H4 (cell line): ENCODE measurements at places on chromosomes 12 and 14.

GRCh38 chr12:75508159-75508558 is 3.2 kb downstream of the KRR1 start:
- DNase-seq: no peak

DNA sequence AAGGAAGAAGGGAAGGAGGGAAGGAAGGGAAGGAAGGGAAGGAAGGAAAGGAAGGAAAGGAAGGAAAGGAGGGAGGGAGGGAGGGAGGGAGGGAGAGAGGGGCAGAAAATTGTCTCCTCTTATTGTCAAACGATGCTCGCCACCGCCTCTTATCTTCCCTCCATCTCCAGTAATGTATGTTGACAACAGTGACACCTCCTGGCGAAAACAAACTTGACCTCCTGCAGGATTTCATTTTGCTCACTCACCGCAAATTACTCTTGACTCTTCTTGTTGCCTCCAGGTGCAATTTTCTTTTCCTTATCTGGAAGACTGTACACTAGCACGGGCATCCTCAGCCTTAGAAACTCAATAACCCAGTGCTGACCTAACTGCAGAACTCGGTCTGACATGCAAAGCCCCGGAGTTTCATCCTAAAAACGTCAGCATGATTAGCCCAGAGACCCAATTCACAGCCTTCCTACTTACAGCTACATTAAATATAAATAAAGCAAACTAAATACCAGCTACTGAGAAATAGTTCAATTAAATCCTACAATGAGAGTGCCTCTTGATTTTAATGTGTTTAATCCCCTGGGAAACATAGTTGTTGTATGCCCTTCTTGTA is 512.4 kb upstream of the TMPO start:
- DNase-seq: peak; percentile 17

GRCh38 chr12:110312581-110313360 is 31.7 kb downstream of the ATP2A2 start:
- peak; percentile 26 for DNase-seq

GRCh38 chr14:92599811-92600210 is 86.2 kb downstream of the RIN3 start:
- DNase-seq: no peak

- DNase-seq: no peak
These were observed 32.9 kb upstream of the AMIGO2 start for GRCh38 chr12:47112679-47113078.

DNA sequence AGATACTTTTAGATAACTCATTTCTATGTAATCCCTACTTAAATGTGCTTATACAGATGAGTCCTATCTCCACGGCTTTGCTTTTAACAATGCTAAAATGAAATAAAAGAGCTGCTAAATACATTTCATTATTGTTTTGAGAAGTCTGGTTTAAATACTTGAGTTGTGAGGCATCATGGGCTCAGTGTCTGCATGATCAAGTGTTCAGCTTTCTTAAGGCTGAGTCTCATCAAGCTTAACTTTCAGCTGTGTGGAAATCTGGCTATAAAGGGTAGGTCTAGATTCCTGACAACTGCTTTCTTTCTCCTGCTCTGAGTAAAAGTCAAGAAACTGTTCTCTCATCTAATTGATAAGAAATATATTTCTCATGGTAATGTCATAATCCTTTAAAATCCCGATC is 235.4 kb downstream of the FSCB start:
- DNase-seq: no peak

DNA sequence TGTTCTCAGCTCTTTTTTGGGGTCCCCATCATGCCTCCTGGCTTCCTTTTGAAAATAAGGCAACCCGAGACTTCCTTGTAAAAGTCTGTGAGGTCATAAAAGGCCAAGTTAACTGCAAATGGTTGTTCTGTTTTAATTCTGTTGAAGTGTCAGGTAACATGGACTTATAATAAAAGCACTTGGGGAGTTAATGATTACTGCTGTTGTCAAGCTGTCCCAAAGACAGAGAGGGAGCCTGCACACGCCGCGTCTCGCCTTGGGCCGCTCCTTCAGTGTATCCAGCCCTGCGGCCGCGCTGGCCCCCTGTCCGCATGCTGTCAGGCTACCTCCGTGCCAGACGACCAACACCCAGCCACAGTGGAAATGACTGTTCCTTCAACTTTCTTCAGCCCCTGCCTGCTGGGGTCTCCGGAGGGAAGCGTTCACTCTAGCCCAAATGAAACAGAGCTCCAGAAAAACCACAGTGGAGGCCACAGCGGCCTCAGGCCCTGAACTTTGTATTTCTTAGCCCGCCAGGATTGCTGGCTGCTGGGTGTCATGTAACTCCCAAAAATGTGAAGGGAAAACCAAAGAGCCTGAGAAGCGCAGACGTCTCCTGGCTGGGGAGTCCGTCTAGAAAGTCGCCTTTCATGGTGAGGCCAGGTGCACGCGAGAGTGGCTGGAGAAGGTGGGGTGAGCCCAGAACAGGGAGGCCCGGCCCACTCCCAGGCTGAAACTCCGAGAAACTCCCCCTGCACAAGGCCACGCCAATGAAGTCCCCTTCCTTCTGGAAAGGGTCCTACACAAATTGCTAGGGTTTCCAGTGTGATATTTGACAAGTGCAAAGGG is 189.1 kb downstream of the ZFP36L1 start:
- DNase-seq: no peak

- DNase-seq: no peak
These were observed 35.0 kb downstream of the MMAB start for GRCh38 chr12:109538191-109538863.

GRCh38 chr12:51819736-51820525 is 28.6 kb downstream of the FIGNL2 start:
- DNase-seq: no peak

GRCh38 chr12:100356644-100357223 is at the start of gene SLC17A8:
Gene SLC17A8, plus strand, starts transcription at chr12:100357074. Its CDS starts 318 bp downstream, at chr12:100357392.
- no peak for DNase-seq

DNA sequence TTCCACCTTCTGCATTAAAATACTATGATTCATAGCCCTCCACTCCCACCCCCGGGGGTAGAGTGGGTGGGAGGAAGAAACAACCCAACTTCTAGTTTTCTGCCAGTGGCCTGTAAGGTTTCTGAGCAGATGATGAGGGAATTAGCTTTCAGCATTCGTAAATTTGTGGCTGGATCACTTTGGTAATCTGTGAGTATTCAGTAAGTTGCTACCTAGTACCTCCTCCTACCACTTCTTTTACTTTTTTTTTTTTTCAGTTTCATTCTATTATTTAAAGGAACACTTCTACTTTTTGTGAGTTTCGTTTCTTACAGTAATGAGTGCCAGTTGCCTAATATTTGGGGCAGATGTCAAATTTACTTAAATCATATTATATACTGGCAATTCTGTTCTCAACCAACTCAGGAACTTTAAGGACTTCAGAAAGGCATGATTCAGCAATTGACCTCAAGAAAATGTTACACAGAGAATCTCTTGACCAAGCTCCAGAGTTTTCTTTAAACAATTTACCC is 42.4 kb upstream of the EMP1 start:
- DNase-seq: no peak

DNA sequence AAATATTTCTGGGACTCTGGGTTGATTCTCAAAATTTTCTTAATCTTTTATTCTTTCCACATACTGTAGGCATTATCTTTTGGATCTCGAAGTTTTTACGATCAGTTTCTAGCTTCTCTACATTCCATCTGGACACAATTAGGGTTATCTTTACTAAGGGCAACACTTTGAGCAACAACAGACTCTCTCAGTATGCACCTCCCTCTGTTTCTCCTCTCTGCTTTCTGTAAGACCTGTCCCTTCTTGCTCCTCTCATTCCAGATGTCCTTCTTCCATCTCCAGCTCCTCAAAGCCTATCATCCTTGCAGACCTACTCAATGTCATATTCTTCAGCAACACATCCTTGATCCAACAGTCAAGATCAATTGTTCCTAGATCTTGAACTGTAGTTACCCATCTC is 457.0 kb downstream of the SLC6A15 start:
- no peak for DNase-seq

DNA sequence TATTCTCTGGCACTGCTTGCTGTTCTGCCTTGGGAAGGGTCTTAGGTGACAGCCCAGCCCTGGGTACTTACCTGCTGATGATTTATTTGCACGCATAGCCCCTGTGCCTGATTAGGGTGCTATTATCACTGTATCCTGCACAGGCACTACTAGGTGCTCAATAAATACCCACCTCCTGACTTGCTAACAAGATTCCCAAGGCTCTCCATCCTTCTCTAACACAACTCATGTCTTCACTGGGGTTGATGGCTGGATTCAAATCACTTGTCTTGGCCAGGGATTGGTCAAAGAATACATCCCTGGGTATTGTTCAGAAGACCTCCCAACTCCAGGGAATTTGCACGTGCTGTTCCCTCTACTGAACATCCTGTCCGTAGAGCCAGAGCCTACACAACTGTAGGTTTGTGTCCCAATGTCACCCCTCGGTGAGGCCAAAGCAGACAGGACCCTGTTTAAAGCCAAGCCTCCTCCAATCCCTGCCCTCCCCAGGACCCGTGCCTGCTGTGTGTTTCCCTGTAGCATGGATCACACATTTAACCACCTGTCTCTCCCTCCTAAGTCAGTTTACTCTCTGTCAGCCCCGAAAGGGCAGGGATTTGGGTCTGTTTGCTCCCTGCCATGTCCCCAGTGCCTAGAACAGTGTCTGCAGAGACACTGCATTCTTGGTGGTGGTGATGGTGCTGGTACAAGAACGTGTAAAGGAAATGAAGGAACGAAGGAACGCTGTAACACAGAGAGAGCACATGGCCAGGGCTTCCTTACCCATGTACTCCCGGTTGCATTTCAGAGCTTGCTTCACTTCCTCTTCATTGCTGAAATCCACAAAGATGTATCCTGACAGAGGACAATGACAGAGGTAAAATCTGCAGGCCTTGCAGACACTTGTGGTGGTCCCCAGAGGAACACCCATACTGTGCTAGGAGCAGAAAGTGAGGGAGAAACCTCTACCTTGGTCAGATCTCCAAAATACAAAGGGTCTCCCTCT is 16.5 kb downstream of the RBM19 start:
- no peak for DNase-seq

- peak; percentile 47 for DNase-seq
These were observed 8.9 kb upstream of the LTA4H start for GRCh38 chr12:96044017-96044942.

DNA sequence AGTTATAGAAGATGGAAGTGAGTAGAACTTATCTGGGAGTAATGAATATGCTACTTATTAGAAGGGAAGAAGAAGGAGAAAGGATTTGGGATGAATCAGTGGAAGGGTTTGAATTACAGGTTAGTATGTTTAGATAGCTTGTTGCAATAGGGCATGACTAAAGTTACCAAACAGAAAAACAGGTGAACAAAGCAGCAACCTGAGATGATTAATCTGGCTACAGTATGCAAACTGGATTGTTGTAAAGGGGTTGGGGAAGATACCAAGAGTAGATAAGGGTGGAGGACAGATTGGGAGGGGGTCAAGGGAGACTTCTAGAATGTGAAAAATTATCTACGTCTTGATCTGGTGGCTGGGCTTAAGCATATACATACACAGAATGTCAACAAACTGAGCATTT is 73.4 kb upstream of the CLEC14A start:
- DNase-seq: no peak

DNA sequence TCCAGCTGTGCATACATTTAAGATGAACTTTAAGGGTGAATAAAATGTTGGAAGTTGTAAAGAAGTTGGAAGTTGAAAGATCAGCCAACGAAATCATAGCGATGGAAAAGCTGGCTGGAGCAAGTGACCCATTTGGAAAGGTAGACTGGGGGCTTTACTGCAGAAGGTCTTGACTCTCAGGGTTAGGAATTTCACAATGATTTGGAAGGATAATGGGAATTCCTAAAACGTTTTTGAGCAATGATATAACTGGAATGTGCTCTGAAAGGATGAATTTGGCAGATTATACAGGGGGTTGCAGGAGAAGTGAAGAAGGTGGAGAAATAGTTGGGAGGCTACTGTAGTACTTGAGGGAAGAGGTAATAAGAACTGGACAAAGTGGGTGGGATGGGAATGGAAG is 27.4 kb downstream of the EMP1 start:
- no peak for DNase-seq

DNA sequence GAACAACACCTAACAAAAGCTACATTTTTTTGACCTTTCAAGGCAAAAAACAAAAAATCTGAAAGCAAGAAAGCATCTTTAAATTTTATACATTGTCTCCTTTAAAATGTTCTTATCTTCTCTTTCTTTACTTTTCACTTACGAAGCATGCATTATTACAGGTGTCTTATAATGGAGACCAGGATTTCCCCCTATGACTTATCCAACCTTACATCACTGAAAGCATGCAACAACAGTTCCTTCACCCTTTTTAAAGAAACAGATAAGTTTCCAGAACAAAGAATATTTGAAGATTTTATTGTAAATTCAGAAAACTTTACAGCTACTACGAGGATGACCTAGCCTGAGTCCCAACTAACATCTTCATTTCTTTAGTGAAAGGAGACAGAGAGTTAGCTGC is 277.2 kb downstream of the AKAP6 start:
- no peak for DNase-seq

DNA sequence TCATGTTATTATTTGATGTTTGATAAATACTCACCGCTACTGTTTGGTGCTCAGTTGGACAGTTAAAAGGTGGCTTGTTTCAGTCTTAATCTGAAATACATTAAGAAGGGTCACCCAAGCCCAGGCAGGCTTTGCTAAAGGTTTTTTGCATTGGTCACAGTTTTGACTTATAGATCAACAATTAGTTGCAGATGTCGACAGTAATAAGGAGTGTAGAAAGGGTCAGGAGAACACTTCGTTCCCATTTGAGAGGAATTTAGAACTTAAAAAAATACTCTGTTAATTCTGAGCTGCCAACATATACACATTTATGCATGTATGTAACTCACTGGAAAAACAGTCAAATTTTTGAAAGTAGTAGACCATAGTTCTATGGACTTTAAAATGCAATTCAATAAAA is 130.3 kb downstream of the TMEM30B start:
- DNase-seq: no peak

DNA sequence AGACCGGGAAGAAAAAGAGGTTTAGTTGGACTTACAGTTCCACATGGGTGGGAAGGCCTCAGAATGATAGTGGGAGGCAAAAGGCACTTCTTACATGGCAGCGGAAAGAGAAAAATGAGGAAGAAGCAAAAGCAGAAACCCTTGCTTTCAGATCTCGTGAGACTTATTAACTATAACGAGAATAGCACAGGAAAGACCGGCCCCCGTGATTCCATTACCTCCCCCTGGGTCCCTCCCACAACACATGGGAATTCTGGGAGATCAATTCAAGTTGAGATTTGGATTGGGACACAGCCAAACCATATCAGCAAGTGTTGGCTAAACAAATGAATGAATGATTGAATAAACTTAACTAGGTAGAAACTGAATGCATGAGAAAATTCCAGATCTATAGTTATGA is 85.3 kb upstream of the PARP11 start:
- no peak for DNase-seq

GRCh38 chr12:88627501-88627900 is 47.2 kb upstream of the KITLG start:
- DNase-seq: no peak

- no peak for DNase-seq
These were observed 24.2 kb upstream of the NEDD1 start for GRCh38 chr12:96882862-96883261.

GRCh38 chr14:105885561-105886320 is 359.4 kb downstream of the TMEM121 start:
- no peak for DNase-seq
